ENCODE measurements at places on chromosomes 3 and 15.
A peak's percentile ranks its signal among the peaks of the same experiment; 100 is the strongest.

GRCh38 chr15:97903971-97904572 lies 56.4 kb upstream of the ARRDC4 start:
- no peak for DNase-seq

DNA sequence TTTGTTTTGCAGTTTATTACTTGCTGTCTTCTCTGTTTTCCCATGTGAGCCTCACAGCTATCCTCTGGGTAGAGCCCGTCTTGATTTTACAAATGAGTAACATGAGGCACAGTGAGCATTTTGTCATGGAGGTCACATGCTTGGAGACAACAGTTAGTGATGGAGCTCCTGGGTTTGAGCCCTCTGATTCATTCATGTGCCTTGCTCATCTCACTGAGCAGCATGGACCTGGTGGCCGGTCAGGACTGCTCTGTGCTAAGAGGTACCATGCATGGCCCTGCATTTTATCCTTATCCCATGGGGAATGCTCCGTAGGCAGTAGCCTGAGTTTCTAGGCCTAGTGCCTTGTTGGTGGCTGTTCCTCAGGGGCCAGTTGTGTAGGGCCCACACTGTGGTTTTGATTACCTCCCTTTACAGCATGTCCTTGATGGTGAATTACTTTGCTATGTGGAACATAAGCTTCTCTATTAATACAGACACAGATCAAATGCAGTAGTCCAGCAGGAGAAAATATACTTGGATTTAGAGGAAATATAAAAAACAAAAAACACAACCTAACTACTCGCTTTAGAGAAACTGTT lies 35.6 kb downstream of the MAP2K5 start:
- no peak for DNase-seq

DNA sequence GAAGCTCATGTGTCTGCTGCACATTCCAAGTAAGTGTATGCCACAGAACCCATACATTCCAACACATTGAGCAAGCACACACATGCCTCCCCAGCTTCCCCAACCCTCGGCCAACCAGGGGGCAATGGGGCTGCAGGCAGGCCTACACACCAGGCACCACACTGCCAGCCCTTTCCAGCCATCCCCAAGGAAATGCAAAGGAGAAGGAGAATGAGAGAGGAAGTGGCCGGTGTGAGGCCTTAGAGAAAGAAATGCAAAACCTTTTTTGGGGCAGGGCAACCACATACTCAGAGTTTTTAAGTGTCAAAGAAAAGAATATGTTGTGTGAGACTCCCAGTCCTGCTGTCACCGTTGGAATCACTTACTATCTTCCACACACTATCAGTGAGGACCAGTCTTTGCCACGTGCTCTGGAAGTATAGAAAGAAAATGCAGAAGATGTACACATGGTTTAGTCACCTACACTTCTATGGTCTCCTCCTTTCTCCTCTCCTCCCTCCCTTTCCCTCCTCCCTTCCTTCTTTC lies 11.1 kb downstream of the IGF2BP2 start:
- DNase-seq: no peak

DNA sequence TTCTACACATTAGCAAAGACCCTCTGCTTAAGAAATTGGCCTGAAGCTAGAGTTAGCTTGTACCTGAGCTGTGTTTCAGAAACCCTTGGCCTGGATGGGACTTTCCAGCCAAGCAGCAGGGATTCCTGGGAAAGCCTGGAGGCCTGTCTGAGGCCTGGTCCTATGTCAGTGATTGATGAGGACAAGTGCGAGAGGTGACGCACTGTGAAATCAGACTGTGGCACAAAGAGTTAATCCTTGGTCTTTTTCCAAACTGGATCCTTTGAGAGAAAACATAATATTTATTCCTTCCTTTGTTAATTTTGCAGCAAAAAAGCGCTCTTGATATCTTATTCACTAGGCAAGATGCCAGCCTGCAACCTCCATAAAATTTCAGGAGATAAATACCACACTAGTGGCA lies 225.0 kb upstream of the ATP11B start:
- DNase-seq: no peak

DNA sequence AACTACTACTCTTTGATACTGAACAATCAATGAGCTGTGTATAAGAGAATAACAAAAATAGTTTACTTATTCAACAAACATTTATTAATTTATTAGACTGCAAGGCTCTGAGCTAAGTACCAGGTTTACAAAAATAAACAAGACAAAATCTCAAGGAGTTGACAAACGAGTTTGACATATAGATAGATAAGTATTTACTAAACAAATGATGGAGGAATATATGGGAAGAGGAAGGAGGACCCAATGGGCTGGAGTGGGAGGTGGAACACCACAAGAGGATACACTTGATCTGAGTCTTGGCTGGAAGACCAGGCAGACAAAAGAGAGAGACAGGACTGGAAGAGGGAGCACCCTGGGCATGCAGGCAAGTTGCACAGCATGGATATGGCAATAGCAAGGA lies 47.5 kb upstream of the FSIP1 start:
- no peak for DNase-seq

DNA sequence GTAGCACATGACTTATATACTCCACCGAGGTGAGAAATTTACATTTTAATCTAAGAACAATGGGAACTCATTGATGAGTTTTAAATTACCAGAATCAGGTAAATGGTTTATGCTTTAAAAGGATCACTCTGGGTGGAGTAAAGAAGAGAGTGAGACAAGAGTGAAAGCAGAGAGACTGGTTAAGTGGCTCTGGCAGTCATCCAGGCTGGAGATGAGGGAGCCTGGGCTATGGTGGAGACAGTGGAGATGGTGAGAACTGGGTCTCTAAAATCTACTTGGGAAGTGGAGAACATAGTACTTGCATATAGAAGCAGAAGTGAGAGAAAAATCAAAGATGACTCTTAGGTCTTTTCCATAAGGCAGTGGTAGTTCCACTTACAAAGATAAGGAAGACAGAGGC lies 37.1 kb upstream of the SLC25A36 start:
- DNase-seq: no peak

GRCh38 chr3:67381667-67382272 lies 272.6 kb downstream of the SUCLG2 start:
- DNase-seq: no peak

DNA sequence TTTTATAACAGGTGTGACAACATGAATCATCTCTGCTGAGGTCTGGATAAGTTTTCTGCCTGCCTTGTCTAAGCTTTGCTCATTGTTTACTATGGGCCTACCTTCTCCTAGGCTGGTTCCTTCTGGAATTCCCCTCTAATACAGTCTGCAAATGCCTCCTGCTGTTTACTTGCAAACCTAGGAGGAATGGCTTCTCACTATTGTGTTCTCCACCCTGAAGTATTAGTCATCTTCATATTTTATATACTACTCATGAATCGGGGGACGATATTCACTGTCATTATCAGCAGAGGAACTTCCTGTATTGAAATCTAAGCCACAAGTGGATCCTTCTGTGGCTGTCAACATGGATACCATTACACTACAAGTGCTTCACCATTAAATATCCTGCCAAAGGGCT lies 154.8 kb downstream of the PLCL2 start:
- DNase-seq: no peak

GRCh38 chr15:77497110-77497737 lies 76.5 kb downstream of the HMG20A start:
- DNase-seq: peak; percentile 85

- no peak for DNase-seq
These were observed 39.0 kb downstream of the FAM3D start for GRCh38 chr3:58627570-58627885.

DNA sequence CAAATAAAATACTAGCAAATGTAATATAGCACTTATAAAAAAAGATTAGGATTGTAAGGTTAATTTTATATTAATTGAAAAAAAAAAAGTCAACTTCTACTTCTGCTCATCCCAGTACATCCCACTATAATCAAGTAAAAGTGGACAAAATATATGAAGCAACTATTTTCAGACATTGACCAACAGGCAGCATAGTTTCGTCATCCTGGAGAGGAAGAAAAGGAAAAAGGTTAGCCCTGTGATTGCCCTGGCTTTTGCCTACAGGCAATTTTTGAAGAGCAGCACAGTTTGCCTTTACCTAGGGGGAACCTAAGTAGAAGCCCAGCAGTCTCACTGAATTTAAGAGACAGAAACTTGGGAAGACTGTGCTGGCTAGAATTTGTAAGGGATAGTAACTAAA lies 52.2 kb upstream of the ACTC1 start:
- no peak for DNase-seq

GRCh38 chr3:99468918-99469317 lies 169.5 kb upstream of the COL8A1 start:
- DNase-seq: no peak

DNA sequence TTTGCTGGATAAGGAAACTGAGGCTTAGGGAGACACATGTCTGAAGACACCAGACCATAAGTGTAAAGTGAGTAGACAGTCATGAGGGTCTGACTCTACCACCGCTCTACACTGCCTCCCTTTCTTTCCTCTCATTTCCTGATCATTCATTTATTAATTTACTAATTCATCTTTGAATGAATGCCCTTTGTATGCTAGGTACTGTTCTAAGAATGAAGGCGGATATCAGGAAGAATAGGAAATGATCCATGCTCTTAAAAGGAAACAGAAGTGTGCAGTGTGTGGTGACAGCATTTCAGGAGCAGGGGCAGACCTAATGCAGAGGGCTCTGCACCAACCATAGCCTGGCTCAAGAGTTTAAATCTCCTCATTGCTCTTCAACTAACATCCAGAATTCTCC lies 31.8 kb upstream of the PSMD6 start:
- DNase-seq: no peak

DNA sequence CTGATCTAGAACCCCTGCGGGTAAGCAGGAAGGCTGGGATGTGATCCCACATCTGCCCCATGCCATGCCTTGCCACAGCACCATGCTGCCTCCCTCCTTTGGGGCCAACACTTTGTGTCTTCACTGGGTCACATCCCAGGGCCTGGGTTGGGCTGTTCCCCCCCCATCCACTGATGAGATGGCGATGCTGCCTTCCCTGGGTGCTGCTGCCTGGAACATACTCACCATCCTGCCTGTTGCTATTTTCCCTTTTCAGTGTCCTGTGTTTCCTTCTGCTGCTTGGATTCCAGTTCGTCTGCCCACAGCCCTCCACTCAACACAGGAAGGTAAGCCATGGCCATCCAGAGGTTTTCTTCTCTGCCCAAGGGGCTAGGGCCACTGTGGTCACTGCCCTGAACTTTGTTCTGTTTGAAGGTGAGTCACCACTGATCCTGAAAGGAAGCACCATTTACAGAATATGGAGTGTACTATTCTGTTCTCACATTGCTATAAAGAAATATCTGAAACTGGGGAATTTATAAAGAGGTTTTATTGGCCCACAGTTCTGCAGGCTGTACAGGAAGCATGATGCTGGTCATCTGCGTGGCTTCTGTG lies 39.4 kb downstream of the THSD4 start:
- no peak for DNase-seq

DNA sequence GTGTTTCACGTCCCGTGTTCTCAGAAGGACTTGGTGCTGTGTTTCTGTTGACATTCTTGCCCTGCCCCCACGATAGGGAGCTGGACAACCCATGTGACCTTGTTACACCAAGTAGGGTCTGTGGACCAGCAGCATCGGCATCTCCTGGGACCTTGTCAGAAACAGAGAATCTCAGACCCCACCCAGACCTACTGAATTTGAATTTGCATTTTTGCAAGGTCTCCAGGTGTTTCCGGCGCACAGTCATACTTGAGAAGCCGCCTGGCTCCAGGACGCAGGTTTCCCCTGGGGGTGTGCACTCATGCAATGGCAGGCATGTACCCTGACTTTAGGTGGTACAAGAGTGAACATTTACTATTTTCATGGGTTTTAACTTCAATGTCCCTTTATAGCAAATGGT lies 117.9 kb downstream of the TLE3 start:
- no peak for DNase-seq

DNA sequence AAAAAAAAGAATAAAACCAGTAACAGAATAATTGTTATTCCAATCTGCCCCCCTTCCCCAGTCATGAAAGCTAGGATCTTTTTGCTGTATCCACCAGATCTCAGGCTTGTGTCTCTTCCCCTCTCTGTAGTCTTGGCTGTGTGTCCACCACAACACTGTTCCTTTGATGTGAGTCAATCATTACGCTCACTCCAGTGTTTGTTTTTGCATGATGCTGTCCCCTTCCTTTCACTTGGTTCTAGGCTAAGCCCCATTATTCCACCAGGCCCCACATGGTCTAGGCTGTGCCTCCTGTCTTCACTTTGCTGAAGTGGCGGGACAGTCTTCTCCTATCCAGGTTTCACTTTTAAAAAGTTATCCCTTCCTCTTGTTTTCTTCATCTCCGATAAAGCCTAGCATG lies 13.6 kb downstream of the ACKR2 start:
- no peak for DNase-seq

- DNase-seq: no peak
These were observed 39.3 kb downstream of the SRP14 start for GRCh38 chr15:39999538-40000200.

- DNase-seq: peak; percentile 26
These were observed 209.2 kb upstream of the ZPLD1 start for GRCh38 chr3:102225407-102226132.
